ENCODE measurements at places on chromosomes 13 and 19.

DNA sequence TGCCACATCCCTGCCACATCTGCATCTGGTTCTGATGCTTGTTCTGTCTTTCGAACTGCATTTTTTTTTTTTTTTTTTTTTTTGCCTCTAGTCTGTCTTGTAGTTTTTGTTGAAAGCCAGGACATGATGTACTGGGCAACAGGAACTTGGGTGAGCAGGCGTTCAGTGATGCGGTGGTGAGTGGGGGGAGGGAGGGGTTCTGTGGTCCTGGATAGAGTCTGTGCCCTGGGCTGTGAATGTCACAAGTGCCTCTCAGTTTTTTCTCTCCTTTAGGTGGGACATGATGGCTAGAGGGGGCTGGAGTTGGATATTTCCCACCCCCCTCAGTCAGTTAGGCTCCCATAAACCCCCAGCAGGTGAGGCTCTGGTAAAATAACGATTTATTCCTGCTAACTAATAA lies 3.5 kb downstream of the CEACAM4 start:
- no peak for DNase-seq

DNA sequence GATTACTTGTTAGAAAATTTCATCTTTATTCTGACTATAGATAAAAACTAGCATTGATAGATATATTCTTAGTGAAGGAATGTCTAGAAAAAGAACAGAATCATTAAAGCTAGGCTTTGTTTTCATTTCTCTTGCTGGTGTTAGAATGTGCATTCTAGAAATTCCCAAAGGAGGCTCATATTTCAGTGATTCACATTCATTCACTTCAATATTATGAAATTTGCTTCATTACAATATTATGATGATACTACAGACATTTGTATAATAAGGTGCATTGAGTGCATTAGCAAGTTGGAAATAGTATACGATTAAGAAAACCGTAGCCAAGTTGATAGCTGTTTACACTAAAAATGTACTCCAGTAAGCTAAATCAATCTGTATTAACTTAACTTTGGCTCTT lies 70.7 kb upstream of the MYCBP2 start:
- DNase-seq: no peak

DNA sequence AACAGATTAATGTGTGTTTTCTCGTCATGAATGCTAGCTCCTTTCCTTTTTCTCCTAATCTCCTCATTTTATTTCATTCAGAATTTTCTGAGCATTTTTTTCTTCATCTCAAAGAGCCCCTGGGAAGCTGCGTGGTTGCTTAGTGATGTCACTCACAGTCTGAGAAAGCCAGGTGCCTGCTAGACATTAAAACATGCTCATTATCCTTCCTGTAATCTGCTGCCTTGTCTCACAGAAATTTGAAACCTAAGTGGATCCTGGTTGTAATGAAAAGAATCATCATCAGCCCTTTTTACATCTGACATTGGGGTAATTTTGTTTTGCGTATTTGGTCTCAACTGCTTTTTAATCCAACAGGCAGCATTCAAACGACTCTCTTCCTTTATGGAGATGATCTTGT lies 108.2 kb upstream of the RNF113B start:
- no peak for DNase-seq

DNA sequence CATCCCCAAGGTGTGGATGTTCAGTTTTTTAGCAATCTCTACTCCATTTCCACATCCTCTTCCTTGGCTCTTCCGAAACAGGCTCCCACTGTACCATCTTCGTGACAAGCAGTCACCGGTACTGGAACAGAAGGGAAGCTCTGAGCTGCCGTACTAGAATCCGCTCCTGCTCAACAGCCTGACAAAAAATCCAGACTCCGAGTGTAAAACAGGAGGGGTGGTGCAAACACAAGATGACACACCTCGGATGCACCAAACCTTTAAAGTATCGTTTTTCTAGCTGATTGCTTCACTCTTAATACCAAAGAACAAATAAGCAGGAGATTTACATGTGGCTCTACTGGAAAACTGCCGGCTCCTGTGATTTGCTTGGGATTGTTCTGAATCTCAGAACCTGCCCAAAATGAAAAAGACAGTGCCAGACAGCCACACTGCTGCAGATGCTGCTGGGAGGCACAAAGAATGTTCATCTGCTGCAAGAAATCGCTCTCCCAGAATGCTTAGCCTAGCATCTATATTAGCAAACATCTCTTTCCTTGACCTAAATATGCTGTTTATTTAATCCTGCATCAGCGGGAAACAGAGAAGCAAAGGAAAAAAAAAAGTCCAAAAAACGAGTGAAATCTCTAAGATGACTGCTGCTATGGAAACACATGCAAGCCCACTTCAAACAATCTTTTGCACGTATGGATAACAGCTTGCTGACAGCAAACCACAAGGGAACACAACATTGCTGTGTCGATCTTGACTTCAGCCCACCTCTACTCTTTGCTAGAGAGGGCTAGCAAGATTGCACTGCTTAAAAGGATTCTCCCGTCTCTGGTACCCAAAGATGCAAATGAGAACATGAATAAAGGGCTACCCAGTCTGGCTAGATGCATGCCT lies 38.0 kb upstream of the DOCK9 start:
- DNase-seq: no peak

DNA sequence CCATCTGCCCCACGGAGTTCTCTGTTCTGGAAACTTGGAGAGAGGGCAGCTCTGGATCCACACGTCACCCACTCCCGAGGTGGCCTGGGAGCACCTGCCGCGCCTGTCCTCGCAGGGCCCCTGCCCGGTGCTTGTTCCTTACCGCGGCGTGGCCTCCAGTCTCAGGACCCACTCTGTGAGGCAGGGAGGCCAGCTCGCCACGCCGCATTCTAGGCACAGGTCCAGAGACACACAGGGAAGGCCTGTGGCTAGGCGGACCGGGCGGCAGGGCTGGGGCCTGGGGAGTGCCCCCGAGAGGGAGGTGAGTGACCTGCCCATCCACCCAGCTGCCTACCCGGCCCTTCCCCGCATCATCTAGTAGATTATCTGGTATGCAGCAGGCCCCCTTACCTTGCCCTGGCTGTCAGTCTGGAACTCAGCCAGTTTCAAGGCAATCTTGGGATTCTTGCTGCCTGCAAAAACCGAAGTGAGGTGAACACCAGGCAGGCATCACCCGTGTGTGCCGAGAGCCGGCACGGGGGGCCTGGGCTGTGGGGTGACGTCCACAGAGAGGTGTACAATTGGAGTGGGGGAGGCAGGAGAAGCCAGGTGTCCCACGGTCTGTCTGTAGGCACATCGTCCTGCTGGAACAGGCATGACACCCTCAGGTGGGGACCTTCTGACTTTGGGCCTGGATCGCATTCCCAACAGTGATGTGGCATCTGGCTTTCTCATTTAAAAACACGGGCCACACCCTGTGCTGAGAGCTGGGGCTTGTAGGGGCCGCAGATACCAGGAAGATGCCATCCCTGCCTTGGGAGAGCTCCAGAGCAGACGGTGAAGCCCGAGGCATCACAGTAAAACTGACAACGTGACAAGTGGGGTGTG lies 23.6 kb downstream of the DPP9 start:
- DNase-seq: no peak

GRCh38 chr13:71752775-71753513 lies 114.1 kb downstream of the DACH1 start:
- DNase-seq: no peak

DNA sequence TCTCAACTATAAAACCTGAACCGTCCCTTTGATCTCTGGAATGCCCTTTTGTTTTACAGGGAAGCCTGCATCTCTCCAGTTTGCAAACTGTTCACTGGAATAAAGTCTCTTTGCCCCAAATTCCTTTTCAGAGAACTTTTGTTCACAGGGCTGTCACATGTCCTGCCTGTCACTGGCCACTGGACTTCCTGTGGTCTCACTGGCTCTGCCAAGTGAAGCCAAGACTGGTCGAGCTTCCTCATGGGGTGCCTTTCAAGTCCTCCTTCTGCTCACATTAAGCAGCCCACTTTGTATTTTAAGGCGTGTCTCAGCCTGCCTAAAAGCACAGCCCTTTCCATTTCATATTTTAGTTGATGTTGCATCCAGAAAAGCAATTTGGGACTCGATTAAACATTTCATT lies 215.7 kb downstream of the KATNAL1 start:
- no peak for DNase-seq

DNA sequence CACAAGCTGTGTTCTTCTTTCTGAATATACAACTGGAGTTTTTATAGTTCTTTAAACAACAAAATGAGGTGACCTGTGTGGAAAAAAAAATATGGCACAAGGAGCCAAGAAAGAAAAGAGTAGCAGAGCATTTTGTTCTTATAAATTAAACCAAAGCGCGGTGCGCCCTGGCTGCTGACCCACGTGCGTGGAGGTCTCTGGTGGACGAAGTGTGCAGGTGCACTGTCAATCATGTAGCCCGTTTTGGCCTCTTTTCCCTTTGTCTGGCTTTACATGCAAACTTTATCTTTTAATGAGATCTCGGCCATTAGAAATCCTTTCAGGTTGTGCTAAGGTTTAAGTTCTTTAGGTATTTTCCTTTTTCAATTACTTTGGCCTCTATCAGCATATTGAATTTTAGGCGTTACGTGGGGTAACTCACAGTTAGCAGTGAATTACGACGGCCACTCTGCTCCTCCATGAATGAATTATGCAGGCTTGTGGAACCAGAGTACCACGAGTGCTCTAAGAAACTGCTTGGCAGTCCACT lies 443.9 kb upstream of the SLC10A2 start:
- DNase-seq: no peak
